Stimulated activated CD8-positive, alpha-beta memory T cell treated with anti-CD3 and anti-CD28 coated beads, Interleukin-7, amount 100 ng/mL, for 1 hour (primary cell): ENCODE measurements at places on chromosomes 7 and 10.

DNA sequence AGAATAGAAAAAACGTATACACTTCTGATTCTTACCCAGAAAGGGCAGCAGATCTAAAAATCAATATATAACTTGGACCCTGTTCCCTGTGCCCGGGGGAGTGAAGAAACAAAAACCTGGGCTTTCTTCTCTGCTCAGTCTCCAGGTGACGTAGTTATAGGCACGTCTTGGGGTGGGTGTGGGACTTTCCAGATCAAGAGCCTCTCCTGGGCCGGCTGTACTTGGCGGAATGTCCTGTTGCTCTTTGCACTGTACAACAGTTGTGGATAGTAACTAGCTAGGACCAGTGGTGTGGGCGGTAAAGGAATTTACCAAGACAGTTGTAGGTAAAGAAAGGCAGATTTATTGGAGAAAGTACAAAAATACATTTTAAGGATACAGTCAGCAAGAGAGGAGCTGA, 40.4 kb upstream of the STEAP4 start:
- DNase-seq = no peak

DNA sequence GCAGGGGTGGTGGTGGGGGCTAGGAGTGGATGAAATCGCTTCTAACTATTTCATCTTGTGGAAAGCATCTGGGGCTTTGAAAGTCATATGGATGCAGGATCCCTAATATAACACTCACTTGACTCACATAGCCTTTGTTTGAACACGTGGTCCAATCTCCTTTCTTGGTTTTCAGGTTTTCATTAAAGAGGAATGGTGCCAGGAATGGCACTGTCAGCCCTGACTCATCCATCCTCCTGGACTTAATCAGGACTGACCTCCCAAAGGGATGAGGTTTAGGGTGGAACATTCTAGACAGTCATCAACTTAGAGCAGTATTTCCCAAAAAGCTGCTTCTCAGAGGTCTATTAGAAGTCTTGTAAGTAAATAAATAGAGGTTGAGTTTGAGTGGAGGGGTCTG, 162.0 kb upstream of the PLXNA4 start:
- DNase-seq = no peak

- DNase-seq = no peak
These were observed 78.4 kb downstream of the PON1 start for GRCh38 chr7:95245828-95246500.

GRCh38 chr7:55198634-55199392, 166.3 kb upstream of the LANCL2 start:
- DNase-seq = no peak

GRCh38 chr10:68992636-68993440, 4.2 kb downstream of the KIFBP start:
- no peak for DNase-seq

DNA sequence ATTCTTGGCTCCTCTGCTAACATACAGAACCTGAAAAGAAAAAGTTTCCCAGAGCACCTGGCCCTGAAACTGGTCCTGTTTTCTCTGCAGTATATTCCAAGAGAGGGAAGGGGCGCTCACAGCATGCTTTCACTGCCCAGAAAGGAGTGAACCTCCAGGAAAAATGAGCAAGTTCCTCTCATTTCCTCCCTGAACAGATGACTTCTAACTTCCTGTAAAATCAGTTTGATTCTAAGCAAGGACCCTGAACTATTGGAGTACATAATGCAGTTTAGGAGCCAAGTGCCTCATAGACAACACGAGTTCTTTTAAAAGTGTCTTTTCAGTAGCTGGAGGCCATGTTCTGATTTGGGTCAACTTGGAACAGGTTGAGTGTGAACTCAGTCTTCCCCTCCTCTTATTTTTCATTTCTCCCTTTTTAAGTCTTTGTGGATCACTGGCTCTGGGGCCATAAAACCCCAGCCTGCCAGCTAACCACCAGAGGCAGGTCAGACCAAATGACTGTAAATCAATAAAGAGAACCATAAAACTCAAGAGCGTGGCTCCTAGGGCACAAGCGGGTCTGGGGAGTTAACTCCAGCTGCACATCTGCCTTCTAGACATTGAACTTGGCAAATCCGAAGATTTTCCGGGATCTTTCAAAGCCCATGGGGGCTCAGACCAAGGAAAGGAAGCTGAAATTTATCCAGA, 5.9 kb upstream of the LRRC18 start:
- DNase-seq = no peak

- DNase-seq = no peak
These were observed 144.3 kb downstream of the ZNF248 start for GRCh38 chr10:37713132-37713501.

DNA sequence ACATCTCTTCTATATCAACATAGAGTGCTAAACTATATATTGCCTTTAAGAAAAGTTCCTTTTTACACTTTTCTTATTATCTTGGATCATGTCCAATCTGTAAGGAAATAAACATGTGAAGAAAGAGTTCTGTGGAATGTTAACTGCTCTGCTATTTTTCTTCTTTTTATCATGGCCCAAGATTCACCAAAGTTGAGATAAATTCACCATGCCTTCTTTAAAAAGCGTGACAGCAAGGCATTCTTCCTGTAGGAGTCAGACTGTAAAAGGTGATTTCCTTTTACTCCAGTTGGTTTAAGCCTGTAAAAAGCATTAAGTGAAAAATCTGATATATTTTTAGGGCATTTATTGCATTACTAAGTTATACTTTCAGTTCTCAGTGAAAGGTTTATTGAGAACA, 165.7 kb upstream of the FZD1 start:
- DNase-seq = no peak

DNA sequence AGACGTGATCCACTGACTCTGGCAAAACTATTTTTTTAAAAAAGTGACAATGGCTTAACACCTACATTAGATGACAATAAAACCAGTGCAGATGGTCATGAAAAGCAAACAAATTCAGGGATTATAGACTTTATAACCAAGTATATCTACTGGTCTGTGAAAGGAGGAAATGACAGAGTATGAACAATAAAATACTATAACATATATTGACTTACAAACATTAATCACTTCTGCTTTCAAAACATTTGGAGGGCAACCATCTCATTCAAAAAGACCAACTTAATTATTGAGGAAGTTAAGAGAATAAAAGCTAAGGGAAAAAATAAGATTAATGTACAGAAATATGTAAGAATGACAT, 34.8 kb downstream of the JMJD1C start:
- DNase-seq = no peak

DNA sequence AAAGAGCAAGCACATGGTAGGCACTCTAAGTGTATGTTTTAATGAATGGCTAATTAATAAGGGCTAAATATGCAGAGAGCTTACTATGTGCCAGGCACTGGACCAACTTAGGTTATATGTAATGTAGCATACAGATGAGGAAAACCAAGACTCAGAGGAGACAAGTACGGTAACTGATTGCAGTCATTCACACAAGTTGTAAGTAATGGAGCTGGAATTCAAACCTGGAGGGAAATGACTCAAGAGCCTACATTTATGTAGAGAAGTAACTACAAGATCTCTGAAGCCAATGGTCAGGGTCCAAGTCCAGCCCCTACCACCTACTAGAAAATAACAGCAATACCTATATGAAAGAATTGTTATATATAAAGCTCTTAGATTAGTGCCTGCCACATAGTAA, 97.3 kb upstream of the KCNIP2 start:
- no peak for DNase-seq

DNA sequence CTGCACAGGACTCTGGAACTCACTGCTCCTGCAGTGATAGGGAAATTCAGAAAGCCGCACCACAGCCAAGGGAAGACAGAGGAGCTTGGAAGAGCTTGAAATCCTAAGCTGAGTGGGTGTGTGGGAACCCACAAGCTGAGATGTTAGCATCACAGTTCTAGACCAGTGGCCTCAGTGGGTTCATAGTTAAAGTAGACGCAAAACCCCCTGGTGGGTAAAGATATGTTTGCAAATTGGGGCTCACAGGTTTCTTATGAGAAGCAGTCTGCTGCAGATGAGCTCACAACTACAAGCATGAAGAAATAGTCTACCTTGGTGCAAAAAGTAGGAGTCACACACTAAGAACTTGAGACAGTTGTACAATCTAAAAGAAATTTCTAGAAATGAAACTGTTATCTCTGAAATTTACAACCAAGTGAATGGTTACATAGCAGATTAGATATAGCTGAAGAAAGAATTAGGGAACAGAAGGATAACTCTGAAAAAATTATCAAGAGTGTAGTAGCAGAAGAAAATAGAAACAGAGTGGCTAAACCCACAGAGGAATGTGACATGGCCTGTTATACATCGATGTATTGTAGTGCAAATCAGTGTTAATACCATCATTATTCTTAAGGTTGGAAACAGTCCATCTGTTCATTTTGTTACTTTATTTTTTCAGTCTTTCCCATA, 77.2 kb downstream of the DYNC2I1 start:
- no peak for DNase-seq

- no peak for DNase-seq
These were observed 319.8 kb downstream of the FRMD4A start for GRCh38 chr10:14010769-14011574.

- DNase-seq = no peak
These were observed 60.2 kb downstream of the MAD1L1 start for GRCh38 chr7:2172311-2173188.

- no peak for DNase-seq
These were observed 130.1 kb downstream of the NEBL start for GRCh38 chr10:20767028-20767427.

DNA sequence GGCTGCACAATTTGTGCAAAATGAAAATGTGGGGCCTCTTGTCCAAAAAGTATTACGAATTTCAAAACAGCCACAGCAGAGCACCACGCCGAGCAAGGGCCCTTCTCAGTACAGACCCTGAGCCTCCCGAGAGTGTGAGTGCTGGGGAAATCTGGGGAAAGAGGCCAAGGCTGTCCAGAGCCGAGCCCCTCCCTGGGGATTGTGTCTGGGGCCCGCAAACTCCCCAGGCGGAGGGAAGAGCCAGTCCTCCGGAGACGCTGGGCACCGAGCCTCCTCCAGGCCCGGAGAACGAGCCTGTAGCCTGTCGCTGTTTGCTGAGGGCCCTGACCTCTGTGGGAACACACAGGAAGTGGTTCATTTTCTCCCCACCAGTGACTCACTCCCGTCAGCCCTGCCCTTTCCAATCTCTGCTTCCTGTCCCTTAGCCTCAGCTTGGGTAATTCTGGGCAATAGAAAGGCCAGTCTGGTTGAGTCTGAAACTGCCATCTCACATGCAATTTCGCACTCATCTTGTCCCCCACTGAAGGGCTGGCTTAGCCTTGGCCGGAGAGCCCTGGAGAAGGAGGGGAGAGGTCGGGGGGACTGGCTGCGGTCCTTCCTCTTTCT, 19.5 kb upstream of the GNA12 start:
- peak; percentile 50 for DNase-seq

- no peak for DNase-seq
These were observed 9.1 kb downstream of the PTER start for GRCh38 chr10:16445770-16446469.

DNA sequence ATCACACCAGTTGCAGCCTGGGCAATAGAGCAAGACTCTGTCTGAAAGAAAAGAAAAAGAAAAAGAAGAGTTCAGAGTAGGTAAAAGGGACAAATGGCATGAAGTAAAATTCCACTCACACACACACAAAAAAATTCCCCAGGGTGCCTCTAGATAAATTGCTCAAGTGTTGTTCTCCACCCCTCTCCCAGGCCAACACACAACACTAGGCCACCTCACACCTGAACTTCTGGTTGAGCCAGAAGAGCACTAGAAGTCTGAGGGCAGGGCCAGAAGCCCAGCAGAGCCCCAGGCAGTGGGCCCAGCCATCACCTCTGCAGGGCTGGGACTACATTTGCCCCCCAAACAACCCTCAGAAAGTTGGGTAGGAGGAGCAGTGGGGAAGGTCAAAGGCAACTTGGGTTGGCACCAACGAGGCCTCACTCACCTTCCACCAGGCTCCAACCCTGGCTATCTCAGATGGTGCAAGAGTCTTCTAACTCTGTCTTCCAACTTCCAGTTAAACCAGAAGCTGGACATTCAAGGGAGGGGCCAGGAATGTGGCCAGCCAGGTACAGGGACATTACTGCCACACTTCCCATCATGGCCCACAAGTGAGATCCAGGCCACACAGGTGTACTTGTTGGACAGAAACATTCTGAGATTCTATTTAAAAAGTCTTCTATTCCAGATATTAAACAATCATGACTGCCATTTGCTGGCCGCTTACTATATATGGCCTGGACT, 25.6 kb upstream of the DLX6 start:
- no peak for DNase-seq

- no peak for DNase-seq
These were observed 10.6 kb upstream of the LAMTOR4 start for GRCh38 chr7:100137851-100138760.

DNA sequence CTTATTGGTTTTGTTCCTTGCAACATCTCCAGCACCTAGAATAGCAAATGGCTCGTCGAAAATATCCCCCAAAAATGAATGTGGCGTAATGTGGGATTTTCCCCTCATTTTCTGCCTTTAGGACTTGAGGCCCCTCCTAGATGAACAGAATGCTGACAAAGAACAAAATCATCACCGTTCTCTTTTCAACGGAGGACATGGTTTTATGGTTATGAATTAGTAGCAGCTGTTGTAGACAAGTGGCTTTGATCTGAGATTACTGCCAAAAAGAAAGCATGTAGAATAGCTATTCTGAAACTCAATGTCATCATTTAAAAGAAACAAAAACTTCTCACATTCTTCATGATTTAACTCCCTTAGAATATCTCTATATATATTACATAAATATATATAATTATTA, 17.2 kb upstream of the CALN1 start:
- no peak for DNase-seq

DNA sequence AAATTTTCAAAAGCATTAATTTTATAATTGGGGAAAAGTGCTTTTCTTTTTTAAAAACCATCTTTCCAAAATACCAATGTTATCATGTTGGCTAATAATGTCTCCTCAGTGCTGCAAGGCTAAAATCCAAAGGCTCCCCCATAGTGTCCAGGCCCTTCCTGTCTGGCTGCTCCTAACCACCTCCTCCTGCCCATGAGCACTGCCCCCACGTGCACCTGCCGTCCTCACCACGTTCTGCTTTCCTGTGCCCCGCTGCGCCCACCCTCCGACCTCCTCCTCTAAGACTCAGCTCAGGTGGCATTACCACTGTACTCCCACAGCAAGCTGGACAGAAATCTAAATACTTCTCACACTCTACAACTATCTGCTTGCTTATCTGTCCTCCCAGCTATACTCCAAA, 17.7 kb downstream of the PAXIP1 start:
- no peak for DNase-seq

DNA sequence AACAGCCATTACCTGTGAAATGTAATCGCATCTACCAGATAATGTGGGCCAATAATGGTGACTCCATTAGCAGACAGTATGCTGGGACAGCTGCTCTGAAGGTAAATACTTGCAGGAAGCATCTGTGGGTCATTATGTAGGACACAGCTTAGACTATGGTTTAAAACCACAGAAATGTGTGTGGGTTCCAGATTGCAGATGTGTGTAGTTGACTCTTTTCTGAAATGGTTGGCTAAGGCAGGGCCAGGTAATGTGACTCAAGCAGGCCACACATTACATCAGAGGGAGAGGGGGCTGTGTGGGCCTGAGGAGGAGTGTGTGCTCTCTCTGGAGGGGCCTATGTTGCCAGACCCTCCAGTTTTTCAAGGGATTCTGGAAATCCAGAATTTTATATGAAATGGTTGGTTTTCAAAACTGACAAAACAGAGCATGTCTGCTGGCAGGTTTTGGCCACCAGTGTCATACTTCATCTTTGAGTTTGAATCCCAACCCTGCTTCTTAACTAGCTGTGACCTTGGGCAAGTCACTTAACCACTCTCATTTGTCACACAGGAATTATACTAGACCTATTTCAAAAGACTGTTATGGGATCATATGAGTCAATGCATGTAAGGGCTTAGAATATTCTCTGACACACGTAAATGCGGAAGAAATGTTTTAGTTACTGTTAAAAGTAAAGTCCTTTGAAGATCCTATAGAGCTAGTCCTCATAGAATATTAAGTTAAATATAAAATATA, 64.5 kb downstream of the MCMBP start:
- no peak for DNase-seq
